ENCODE measurements at places on chromosomes 1 and 21. TPM values are rescaled to one million over a fixed set of nuclear protein-coding genes. Genes with fewer than 3 reads are reported as not detected.

- no peak for DNase-seq
Measured at GRCh38 chr1:237470712-237471338, 419.9 kb downstream of the ZP4 start.

- DNase-seq: no peak
Measured at GRCh38 chr1:1432951-1433803, 2.3 kb upstream of the VWA1 start.

DNA sequence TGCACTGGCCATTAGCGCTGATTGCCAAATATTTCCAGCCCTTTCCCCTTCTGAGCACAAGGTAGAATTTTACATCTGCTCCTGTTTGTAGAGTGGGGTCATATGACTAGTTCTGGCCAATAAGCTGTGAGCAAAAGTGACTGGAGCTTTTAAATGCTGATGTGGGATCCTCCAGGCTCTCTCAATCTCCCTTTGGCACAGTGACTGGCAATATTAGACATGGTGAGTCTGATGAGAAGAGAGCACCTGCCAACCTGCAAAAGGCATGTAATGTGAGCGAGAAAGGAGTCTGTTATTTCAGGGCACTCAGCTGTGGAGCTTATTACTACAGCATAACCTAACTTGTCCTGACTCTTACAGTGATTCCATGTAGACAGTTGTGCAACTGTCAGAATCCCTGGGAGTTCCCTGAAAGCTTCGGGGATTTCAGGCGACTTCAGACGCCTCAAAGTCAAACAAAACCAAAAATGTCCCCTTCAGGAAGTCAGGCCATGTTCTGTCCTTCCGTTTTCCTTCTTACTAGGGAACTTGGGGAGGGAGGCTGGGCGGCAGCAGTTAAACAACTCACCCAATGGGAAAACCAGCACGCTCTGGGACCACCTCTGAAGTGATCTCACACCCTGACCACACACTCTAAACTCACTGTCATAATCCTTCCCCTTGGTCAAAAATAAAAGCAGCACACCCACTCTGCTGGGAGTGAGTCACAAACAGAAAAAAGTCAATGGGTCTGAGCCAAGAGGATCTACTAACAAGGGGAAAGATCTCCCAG lies 3.6 kb upstream of the RASSF5 start:
- no peak for DNase-seq

- no peak for DNase-seq
Measured at GRCh38 chr1:162756523-162756922, 34.0 kb upstream of the HSD17B7 start.

Gene MPZ
- total RNA-seq: 12.2 TPM

DNA sequence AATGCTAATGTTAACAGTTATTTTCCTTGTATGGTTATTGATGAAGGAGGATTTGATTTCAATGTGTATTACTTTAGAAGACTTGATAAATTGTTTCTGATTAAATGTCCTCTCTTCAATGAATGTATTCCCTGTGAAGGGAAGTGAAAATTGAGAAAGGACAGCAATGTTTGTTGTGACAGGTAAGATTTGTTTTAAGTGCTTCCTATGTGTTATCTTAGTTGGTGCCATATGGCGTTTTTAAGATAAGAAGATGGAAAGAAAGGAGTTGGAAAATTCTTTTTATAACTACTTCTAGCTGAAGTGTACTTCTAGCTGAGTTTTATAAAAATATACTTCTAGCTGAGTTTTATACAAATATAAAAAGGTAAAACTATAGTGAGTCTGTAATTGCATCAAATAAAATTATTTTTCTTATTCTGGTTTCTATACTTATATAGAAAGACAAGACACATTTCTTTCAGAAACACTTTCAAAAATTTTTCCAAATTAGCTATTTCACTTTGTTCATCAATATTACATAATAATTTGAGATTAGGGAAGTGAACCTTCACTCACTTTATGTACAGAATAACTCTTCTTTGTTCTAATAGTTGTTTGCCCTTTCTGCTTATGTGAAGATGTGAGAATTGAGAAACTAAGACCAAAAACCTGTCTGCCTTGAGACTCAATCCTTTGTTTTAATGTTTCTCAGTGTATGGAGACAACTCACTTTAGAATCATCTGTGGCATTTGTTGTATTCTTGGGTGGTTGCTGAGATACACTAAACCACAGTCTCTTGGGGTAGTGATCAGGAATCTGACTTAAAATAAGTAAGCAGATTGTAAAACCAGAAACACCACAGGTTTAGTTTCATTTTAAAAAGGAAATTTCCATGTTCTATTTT lies 382.9 kb upstream of the B3GALT2 start:
- DNase-seq: no peak

DNA sequence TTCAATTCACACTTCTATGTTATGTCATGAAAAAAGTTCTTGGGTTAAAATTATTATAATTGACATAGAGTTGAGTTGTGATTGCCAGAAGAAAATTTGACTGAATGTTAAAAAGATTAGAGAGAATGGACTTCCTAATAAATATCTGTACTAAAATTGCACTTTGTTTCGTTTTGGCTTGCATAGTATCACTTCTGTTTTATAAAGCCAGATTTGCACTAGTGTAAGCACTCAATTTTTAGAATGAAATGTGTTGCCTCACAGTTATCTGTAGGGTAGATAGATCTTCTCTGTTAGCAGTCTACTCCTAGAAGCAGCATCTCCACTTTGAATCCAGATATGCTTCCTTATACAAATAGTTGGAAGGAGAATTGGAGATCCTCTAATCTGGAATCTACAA lies 95.2 kb upstream of the MPC2 start:
- DNase-seq: no peak

- no peak for DNase-seq
Measured at GRCh38 chr1:208303743-208304712, 59.8 kb upstream of the PLXNA2 start.

Gene HSD11B1
- not detected for total RNA-seq

Gene IL19
- not detected for total RNA-seq

- DNase-seq: no peak
Measured at GRCh38 chr1:240100371-240100934, 8.8 kb downstream of the FMN2 start.

GRCh38 chr1:222880587-222880986 lies 65.7 kb downstream of the DISP1 start:
- no peak for DNase-seq

DNA sequence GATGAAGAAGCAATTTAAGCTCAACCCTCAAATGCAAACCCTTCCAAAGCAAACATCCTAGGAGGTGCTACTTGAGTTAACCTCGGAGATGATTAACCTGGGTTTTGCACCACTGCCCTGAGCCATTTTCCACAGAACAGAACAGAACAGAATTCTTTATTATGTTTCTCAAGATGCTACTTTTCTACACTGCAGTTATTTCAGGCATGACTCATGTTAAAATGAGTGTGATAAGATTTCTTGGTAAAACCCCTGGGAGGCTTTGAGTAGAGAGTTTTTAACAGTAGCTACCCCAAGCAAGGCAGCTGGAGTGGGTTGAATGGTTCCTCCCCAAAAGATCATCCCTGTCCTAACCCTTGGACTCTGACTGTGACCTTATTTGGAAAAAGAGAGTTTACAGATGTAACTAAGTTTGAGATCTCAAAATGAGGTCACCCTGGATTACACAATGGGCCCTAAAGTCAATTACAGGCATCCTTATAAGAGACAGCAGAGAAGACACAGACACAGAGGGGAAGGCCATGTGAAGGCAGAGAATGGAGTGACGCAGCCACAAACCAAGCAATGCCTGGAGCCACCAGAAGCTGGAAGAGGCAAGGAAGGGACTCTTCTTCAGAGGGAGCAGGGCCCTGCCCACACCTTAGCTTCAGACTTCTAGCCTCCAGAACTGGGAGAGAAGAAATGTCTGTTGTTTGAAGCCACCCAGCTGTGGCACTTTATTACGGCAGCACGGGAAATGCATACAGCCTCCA lies 153.4 kb downstream of the ETS2 start:
- no peak for DNase-seq

Gene TRIM45
- total RNA-seq: 0.14 TPM

DNA sequence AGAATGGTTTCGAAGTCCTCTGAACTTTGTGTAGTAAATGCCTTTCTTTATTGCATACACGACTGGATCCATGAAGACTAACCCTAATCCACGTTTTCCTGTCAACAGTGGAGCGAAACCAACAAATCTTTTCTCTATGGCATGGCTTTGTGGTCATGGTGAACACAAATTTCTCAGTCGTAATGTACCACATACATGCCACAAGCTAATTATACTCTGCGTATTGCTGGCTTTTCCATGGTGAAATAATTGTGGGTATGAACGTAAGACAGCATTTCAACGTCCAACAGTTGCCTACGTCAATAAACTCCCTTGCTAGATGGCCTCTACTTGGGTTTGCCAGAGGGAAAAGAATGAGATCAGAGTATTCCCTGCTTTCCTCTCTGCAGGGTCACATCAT lies 27.5 kb downstream of the INTS7 start:
- no peak for DNase-seq

- no peak for DNase-seq
Measured at GRCh38 chr1:89759036-89759435, 61.8 kb upstream of the LRRC8D start.

Gene FMO3
- total RNA-seq: not detected

DNA sequence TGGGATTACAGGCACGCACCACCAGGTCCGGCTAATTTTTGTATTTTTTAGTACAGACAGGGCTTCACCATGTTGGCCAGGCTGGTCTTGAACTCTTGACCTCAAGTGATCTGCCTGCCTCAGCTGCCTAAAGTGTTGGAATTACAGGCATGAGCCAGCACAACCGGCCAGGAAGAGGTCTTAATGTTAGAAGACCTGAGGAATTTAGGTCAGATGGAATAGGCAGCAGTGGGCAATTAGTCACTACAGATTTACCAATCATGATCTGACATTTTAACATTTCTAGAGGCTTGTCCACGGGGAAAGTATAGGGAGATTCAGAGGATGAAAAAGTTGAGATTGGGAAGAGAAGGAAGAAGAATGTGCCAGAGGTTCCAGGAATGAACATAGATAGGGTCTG lies 8.9 kb upstream of the APP start:
- DNase-seq: no peak

Gene ELAPOR1
- total RNA-seq: 7.0 TPM

Gene RNPC3
- 80.0 TPM for total RNA-seq

GRCh38 chr1:208988811-208989222 lies 594.7 kb upstream of the CAMK1G start:
- no peak for DNase-seq

DNA sequence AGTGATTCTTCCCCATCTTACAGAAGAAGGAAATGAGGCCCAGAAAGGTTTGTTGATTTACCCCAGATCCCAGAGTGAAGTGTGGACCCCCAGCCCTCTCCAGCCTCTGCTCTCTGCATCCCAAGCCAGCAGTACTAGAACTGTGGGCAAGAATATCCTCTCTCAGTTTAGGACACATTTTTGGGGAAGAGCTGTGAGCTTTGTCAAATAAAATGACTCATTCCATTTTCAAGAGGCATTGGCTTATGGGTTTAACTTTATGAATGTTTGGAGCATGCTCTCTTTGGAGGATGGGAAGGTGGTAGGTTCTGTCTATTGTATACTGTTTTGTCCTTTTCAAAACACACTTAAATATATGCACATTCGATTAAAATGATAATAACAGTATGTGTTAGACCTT lies 70.6 kb upstream of the CNTN2 start:
- DNase-seq: no peak

DNA sequence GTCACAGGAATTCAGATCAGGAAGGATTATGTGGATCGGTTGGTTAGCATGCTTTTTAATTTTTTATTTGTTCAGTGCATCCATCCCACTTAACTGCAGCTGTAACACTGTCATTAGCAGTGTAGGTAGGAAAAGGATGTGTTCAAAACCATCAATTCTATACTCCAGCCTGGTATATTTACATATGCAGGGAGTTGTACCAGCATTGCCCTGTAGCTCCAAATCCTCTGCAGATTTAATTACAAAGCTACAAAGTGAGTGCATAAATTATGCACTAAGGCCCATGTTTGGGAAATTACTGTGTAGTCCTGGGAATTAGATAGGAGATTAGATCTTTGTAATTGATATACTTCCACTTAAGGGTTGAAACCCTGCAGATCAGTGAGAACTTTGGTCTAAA lies 15.9 kb upstream of the OSBPL9 start:
- DNase-seq: no peak

DNA sequence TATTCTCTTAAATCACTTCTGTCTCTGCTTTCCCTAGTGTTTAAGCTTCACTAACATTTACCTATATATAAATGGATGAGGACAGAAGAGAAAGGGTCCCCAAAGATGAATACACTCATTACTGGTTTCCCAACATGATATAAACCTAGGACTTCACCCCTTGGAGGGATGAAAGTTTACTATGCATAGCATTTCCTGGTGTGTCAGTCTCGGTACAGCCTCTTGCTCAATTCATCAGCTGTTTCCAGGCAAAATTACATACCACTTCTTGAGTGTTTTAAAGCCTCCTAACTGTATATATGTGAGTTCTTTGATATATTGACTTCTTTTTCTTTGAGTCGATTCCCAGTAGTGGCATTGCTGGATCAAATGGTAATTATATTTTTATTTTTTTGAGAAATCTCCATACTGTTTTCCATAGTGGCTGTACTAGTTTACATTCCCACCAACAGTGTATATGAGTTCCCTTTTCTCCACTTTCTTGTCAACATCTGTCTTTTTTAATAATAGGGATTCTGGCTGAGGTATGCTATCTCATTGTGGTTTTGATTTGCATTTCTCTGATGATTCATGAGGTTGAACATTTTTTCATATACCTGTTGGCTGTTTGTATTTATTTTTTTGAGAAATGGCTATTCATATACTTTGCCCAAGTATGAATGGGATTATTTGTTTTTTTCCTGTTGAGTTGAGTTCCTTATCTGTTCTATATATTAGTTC lies 259.3 kb upstream of the CACYBP start:
- no peak for DNase-seq

Gene PLA2G4A
- total RNA-seq: 0.13 TPM

- no peak for DNase-seq
Measured at GRCh38 chr1:73998348-73998959, 199.5 kb downstream of the LRRIQ3 start.

Gene PCSK9
- total RNA-seq: not detected

Gene GJA5
- not detected for total RNA-seq

DNA sequence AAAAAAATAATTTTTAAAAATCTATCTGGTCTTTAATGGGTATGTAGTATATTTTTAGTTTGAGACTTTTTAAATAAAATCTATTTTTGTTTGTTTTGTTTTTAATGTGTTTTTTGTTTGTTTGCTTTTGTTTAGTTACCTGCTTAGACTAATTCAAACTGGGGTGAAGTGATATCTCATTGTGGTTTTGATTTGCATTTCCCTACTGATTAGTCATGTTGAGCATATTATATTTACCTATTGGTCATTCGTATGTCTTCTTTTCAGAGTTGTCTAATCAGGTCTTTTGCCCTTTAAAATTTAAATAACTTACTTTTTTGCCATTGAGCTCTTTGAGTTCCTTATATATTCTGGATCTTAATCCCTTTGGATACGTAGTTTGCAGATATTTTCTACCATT lies 20.3 kb downstream of the CD1B start:
- DNase-seq: no peak

Gene ACKR1
- total RNA-seq: not detected

GRCh38 chr1:37484325-37485051 lies 10.1 kb downstream of the ZC3H12A start:
- DNase-seq: no peak

Gene AK5
- 35.9 TPM for total RNA-seq
